ENCODE measurements at places on chromosomes 1 and 21. TPM values are rescaled to one million over a fixed set of nuclear protein-coding genes. Genes with fewer than 3 reads are reported as not detected.

BARHL2 gene
- total RNA-seq = not detected

ANKRD65 gene
- 0.07 TPM for total RNA-seq

ATAD3C gene
- 0.20 TPM for total RNA-seq

FCER1A gene
- total RNA-seq = not detected

LCA5L gene
- total RNA-seq = 0.21 TPM

PDZK1IP1 gene
- total RNA-seq = not detected

TRIM45 gene
- 1.1 TPM for total RNA-seq

VAV3 gene
- total RNA-seq = 1.1 TPM

GIPC2 gene
- 26.1 TPM for total RNA-seq

SCCPDH gene
- 61.3 TPM for total RNA-seq

HORMAD1 gene
- total RNA-seq = not detected

ADGRL4 gene
- 161 TPM for total RNA-seq

CRP gene
- not detected for total RNA-seq

TMEM240 gene
- total RNA-seq = 2.2 TPM

GUCA2A gene
- not detected for total RNA-seq

KRTAP6-3 gene
- total RNA-seq = not detected

NOTCH2 gene
- 42.9 TPM for total RNA-seq

ARHGEF10L gene
- total RNA-seq = 0.95 TPM

CA6 gene
- not detected for total RNA-seq

ANXA9 gene
- not detected for total RNA-seq

GPR61 gene
- total RNA-seq = 0.14 TPM

STUM gene
- not detected for total RNA-seq

UBE2Q1 gene
- 34.9 TPM for total RNA-seq

MCOLN2 gene
- 0.18 TPM for total RNA-seq

KCNJ6 gene
- under 0.01 TPM for total RNA-seq

RGS18 gene
- 0.04 TPM for total RNA-seq

C1orf198 gene
- 13.8 TPM for total RNA-seq

EDARADD gene
- total RNA-seq = not detected

SPRR5 gene
- not detected for total RNA-seq

ABCB10 gene
- 23.6 TPM for total RNA-seq

RAP1GAP gene
- total RNA-seq = 0.04 TPM

DCST2 gene
- total RNA-seq = not detected

HPDL gene
- total RNA-seq = 7.2 TPM

RHOU gene
- total RNA-seq = 0.79 TPM

TNFRSF8 gene
- 0.32 TPM for total RNA-seq

LPAR3 gene
- total RNA-seq = not detected

TLR5 gene
- 0.18 TPM for total RNA-seq

PCSK9 gene
- total RNA-seq = 0.07 TPM

FCMR gene
- not detected for total RNA-seq

LAMB3 gene
- 7.1 TPM for total RNA-seq

All from pulmonary artery endothelial cell (primary cell).